ENCODE measurements at places on chromosomes 3 and 15.

DNA sequence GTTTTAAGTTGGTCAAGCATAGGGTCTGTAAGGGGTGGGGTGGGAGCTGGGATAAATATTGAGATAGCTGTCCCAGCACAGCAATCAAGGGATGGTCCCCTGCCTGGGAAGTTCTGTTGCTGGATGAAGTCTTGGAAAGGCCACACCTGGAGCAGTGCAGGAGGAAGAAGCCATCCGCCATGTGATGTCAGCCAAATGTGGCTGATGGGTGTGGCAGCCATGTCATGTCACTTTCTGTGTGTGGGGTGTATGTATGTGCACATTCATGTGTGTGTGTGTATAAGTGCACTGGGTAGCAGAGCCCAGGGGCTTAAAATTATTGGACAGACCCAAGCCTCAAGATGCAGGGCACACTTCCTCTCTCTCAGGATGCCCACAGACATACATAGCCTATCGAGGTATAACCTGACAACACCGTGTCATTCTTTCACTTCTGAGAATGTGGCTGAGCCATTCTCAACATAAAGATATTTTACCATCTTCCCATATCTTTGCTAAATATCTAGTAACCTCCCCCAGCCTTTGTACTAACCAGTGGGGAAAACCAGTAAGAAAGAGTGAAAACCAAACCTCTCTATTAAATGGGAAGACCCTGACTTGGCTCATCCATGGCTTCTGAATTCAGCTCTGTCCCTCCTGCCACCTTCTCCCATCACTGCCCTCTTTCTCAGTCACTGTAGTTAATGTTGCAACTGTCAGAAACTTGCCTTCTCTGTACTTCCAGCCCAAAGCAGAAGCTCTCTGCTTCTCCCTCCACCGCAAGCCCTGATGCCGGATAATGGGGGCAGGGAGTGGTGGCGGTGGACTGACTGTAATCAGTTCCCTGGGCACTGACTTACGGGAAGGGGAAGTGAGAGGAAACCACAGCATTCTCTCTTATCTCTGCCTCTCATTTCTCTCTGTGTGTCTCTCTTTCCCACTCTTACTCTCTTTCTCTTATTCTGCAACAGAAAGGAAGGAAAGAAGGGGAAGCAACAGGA, 11.2 kb downstream of the TNFSF10 start:
- DNase-seq = peak; percentile 34

GRCh38 chr3:42725454-42725853, 22.9 kb upstream of the HHATL start:
- no peak for DNase-seq

DNA sequence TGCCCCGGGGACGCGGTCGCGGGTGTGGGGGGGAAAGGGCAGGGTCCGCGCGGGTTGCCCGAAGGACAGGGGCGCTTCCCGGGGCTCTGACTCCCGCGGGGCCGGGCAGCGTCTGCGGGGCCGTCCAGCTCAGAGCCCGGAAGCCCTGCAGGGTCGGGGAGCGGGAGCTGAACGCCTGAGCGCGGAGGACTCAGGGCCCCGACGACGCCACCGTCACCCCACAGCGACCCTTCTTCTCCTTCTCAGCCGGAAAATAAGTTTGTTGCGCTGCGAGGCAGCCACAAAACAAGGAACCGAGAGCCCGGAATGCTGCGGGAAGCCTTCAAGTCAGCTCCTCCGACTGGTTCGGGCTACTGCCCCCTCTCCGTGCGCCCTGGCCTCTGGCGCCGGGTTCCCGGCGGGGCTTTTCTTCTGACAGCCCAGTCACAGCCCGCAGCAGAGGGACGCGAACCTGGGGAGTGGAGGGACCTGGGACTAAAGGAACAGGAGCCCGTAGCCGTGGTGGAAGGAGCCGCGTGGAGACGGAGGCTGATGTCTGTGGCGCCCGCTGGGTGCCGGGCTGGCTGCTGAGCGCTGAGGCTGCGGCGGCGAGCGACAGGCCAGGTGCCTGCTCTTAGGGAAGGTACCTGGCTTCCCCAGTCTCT, 484 bp downstream of the CNTN4 start:
- peak; percentile 12 for DNase-seq

- no peak for DNase-seq
These were observed 60.1 kb downstream of the ITGA11 start for GRCh38 chr15:68371851-68372250.

DNA sequence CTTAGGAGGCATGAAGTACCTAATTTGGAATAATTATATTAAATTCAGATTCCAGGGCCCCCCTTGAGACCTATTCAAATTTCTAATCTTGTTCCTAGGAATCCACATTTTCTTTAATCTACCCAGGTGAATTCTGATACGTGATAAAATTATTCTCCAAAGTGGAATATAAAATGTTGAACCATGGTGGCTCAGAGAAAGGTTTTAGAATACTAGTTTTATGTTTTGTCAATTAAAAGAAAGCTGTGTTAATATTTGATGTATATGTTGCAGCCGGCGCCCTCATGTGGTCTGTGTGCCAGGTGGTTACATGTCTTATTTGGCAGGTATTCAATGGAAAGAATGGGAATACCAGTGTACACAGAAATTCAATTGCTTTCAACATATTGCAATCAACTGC, 321.8 kb downstream of the FEZF2 start:
- peak; percentile 41 for DNase-seq

- DNase-seq = peak; percentile 88
These were observed 45.6 kb upstream of the PAQR5 start for GRCh38 chr15:69253156-69253555.

DNA sequence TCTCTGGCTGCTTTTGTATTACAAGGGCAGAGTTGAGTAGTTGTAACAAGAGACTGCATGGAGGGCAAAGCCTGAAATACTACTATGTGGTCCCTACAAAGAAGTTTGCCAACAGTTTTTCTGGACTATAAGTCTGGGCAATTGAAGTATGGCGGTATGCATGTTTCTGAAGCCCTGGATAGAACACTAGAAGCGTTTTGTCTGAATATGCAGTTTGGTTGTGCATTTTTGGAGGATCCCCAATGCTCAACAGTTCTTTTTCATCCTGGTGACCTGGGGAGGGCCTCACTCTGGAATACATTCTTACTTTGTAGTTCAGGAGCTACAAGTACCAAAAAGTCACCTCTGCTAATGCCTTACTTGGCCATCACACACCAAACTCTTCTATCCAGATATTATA, 29.6 kb downstream of the SH3GL3 start:
- no peak for DNase-seq

GRCh38 chr15:73888224-73889041, 15.1 kb downstream of the TBC1D21 start:
- DNase-seq = no peak

- DNase-seq = peak; percentile 61
These were observed 575 bp upstream of the PCYT1A start for GRCh38 chr3:196288141-196288460.

GRCh38 chr15:39165020-39165706, 415.7 kb upstream of the THBS1 start:
- DNase-seq = peak; percentile 91

DNA sequence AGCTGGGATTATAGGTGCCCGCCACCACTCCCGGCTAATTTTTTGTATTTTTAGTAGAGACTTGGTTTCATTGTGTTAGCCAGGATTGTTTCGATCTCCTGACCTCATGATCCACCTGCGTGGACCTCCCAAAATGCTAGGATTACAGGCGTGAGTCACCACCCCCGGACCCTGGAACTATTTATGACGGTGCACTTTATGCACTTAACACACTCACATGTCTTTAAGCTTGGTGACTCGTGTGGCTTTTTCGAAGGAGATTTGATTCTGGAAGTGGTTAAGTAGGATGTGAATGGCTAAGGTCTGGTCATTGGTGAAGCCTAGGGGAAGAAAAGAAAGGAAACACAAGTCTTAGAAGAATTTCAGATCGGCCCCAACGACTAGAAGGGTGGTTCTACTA, 20.3 kb downstream of the BBS4 start:
- DNase-seq = peak; percentile 66

GRCh38 chr3:143147707-143148106, 28.1 kb downstream of the CHST2 start:
- no peak for DNase-seq

- no peak for DNase-seq
These were observed 1.1 kb upstream of the FAM3D start for GRCh38 chr3:58667704-58668103.

- DNase-seq = no peak
These were observed 473 bp downstream of the LSM3 start for GRCh38 chr3:14179114-14179465.
